ENCODE measurements at places on chromosomes 3 and 15.

DNA sequence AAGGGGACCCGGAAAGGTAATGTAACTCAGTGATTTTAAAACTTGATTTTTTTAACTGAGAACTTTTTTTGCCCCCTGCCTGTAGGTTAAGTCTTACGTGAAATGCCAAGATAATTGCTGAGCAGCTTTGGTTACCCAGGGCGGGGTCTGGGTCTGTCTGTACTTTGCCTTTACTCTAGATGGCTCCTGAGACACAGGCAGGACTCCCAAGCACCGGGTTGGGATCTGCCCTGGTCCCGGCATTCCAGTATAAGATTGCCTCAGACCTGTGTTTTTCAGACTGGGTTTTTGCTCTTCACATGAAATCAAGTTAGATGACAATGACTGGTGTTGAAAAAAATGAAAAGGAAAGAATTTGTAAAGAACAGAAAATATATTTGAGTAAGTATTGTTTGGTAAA is 40.3 kb downstream of the WDR76 start:
- DNase-seq = no peak

DNA sequence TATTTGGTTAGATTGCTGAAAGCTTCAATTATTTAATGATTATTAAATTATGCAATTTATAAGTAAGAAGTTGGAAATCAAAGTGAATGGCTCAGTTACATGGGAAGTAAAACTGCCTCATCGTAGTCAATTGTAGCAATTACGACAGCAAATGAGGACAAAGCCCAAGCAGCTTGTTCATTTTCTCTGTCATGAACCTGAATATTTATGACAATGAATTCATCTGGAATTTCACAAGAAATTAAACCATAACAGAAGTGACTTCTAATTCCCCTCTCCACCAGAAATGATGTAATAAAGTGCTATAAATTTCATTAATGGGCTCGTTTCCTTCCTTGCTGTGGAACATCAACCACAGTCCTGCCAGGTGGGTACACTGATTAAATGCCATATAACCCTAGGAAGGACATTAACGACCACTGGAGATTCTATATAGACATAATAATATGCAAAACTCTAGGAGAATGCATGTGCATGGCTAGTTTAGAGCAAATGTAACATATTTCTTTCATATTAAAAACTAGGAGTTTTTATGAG is 273.8 kb upstream of the DCBLD2 start:
- DNase-seq = no peak

DNA sequence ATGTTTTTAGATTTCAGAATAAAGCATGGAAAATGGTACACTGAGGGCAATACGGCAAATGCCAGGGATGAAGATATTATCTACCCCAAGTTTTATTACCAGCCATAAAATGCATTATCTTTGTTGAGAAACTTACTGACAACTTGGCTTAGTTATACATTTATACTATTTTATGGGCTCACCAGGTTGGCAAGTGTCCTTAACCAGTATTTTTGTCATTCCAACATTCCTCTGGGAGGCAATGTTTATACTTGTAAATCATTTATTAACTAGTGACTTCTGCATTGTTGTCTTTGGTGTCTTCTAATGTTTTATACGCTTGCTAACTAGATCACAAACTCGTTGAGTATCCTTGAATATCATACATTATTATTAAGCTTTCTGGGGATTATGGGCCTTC is 18.0 kb upstream of the ADGRG7 start:
- DNase-seq = no peak

DNA sequence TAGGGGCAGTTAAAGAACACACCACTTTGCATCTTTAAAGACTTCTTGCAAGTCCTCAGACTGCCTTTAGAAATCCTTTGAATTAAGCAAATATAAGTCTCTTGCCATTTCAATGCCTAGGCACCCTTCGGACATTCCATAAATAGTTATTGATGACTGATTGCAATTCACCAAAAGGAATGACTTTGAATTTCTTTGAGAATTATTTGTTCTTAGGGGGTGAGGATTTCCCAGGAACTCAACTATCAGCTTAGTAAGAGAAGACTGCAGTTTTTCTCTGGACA is 495 bp upstream of the MYEF2 start:
- no peak for DNase-seq

DNA sequence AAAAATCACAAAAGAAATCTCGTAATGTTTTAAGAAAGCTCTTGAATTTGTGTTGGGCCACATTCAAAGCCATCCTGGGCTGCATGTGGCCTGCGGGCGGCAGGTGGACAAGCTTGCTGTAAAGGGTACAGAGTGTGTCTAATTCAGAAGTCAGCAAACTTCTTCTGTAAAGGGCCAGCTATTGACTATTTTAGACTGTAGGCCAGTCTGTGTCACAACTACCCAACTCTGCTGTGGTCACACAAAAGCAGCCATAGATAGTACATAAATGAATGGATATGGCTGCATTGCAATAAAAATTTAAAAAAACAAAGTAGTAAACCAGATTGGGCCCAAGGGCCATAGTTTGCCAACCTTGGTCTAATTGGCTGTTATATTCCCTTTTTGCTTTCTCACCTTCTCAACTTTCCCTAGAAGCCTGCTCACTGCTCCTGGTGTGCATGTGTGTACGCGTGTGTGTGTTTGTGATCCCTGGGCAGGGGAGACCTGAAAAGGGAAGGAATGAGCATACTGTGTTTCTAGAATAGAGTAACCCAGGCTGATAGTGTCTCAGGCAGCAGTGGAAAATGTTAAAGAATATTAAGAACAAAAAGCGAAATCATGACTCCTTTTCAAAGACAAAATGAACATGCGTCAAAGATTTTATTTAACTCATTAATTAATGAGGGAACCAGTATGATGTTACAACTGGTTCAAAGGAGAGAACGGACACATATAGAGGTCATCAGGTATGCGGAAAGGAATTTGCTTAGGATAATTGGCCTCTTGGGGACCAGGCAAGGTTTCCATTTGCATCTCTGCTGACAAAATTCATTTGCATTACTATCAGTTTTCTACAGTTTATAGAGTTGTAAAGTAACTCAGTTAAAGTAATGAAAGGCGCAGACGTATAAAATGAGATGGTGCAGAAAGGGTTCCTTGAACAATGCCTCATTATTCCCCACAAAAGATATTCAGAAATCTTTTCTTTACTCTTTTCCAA is 248.0 kb downstream of the THSD4 start:
- DNase-seq = no peak

GRCh38 chr3:116445990-116446389 is 703 bp upstream of the LSAMP start:
- no peak for DNase-seq

GRCh38 chr15:93179700-93180102 is 90.7 kb upstream of the RGMA start:
- no peak for DNase-seq

GRCh38 chr3:129827765-129828164 is 65.7 kb downstream of the TMCC1 start:
- DNase-seq = no peak

GRCh38 chr3:186330772-186331460 is 31.1 kb downstream of the DGKG start:
- no peak for DNase-seq

DNA sequence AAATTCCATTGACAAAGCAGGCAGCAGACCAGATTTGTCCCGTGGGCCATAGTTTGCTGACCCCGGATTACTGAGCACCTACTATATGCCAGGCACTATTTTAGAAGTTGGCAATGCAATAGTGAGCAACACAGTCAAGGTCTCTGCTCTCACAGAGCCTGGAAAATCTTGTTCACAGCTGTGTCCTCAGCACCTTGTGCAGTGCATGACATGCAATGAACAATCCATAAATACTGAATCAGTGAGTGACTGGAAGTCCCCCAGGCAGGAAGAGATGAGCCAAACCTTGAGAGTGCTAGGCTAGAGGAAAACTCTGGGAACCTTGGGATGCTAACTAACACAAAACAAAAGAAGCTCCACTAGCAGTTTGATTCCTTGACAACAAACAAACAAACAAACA is 14.4 kb downstream of the TM4SF1 start:
- DNase-seq = no peak

- no peak for DNase-seq
These were observed 467.7 kb downstream of the FGF12 start for GRCh38 chr3:192259661-192260060.

DNA sequence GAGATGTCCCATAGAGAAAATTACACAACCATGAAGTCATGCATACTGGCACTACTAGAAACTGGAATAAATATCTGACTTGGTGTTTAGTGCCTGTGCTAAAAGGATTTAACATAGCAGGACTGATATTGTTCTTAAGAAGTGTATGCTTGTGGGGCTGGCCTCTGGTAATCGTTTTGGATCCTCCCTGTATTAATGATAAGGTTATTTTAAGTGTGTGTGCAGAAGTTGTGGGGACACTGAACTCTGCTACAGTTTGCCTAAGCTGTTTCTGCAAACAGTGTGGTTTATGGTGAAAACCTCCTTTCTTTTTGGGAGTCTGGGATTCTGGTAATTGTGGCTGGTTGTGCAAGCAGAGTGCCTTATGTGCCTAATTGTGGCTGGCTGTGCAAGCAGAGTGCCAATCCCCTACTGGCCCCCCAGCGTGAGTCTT is 120.8 kb downstream of the CLASP2 start:
- no peak for DNase-seq

- DNase-seq = no peak
These were observed 16.9 kb downstream of the DNASE1L3 start for GRCh38 chr3:58193682-58194407.

DNA sequence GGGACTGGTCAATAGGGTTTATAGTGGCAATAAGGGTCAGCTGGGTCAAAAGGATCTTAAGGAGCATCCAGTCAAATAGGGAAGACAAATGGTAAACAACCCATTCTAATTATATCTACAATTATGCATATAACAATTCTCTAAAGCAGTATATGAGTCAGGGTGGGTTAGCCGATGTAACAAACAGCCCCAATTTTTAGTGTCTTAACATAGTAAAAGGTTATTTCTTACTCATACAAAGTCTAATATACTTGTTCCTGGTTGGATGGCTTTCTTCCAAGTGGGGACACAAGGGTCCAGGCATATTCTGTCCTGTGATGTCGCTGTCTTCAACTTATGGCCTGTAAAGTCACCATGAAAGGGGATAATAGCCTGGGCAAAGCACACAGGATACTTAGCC is 97.9 kb upstream of the GALNT15 start:
- DNase-seq = no peak

GRCh38 chr3:195550723-195551122 is 7.6 kb upstream of the PPP1R2 start:
- DNase-seq = no peak

GRCh38 chr15:67769497-67770357 is 55.6 kb upstream of the SKOR1 start:
- DNase-seq = no peak
